ENCODE measurements at places on chromosomes 3 and 15.

DNA sequence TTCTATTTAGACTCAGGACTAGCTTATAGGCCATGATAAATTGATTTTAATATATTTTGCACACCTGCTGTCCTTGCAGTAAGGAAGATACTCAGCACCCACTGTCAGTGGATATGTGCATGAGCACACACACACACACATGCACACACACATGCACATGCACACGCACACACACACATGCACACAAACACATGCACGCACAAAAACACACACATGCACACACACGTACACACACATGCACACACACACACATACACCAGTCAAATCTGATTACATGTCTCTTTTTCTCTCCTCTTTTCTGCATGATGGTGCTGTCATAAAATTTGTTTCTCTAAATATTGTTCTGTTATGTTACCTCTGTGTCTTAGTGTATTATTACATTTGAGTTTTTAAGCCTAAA is 87.3 kb upstream of the OSTN start:
- DNase-seq = no peak

GRCh38 chr3:139302084-139302800 is 41.6 kb upstream of the MRPS22 start:
- DNase-seq = no peak

- DNase-seq = no peak
Observed at GRCh38 chr3:95048564-95048963, 985.7 kb downstream of the NSUN3 start.

- DNase-seq = peak; percentile 35
Observed at GRCh38 chr3:10228248-10228950, 19.9 kb upstream of the TATDN2 start.

GRCh38 chr3:146747928-146748327 is 142.8 kb upstream of the PLSCR5 start:
- no peak for DNase-seq
